ENCODE measurements at places on chromosomes 13 and 19. TPM values are rescaled to one million over a fixed set of nuclear protein-coding genes. Genes with fewer than 3 reads are reported as not detected.

Gene TIMM44
- 31.4 TPM for total RNA-seq

Gene RBM26
- 28.7 TPM for total RNA-seq

Gene MUC16
- 34.2 TPM for total RNA-seq

Gene ZNF382
- total RNA-seq = 11.8 TPM

Gene HIF3A
- 22.1 TPM for total RNA-seq

Gene KISS1R
- not detected for total RNA-seq

Gene NUDT19
- 14.9 TPM for total RNA-seq

Gene LRRC63
- total RNA-seq = not detected

Gene ZNF283
- total RNA-seq = 18.8 TPM

Gene IGFL3
- total RNA-seq = not detected

Gene SYT5
- not detected for total RNA-seq

Gene MBD3L3
- total RNA-seq = not detected

Gene STARD13
- 48.3 TPM for total RNA-seq

Gene MBD3L2
- not detected for total RNA-seq

Gene CACNG6
- total RNA-seq = not detected
